ENCODE measurements at places on chromosomes 13 and 19.

GRCh38 chr19:53333066-53333462 is 485 bp upstream of the ZNF845 start:
- DNase-seq: peak; percentile 82

GRCh38 chr13:102333320-102334198 is 68.3 kb downstream of the FGF14 start:
- no peak for DNase-seq

GRCh38 chr19:2540646-2541454 is 64.9 kb downstream of the GADD45B start:
- DNase-seq: peak; percentile 98

DNA sequence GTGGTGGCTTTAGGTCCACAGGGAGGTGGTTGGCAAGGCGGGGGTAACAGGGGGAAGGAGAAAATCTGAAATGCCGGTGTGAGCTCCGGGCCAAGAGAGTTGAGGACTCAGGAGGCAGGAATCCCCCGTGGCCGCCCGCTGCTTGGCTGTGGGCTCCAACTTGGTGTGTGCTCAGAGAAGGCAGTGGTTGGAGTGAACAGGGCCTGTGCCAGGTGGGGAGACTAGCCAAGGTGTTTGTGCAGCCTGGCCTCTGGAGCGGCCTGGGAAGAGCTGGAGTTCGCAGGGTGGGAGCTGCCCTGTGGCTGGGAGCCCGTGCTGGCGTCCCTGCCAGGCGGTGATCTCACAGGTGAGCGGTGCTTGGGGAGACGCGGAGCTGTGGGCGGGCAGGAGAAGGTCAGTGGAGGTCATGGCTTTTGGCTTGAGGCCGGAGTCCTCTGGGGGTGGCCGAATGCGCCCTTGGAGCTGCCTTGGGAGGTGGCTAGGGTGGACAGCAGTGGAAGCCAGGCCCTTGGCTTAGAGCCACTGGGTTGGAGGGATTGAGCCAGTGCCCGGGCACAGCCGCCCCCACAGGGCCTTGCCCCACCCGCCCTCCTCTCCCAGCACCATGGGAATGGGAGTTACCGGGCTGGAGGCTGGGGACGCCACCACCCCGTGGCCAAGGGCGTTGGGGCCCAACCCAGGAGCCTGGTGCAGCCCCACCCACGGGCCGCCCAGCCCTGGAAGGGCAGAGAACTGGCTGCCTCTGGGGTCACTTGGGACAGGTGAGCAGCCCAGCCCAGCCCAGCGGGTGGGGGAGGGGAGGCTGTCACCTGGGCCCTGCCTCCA is 7.1 kb upstream of the CIRBP start:
- DNase-seq: peak; percentile 86

DNA sequence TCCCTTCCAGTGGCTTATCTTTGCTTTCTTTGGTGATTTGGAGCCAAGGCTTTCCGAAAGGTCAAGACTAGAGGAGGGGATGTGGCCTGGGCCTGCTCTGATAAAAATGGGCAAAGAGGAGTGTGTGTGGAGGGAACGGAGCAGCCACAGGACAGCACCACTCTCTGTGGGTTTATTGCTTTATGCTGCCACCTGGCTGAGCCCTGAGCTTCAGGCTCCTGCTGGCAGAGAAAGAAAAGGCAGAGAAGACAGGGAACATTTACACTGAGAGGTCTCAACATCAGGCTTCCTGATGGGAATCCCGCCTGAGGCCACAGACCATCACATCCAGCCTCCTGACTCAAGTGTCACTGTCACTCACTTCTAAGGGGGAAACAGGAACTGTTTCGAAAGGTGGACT is 9.2 kb upstream of the GSX1 start:
- DNase-seq: no peak

DNA sequence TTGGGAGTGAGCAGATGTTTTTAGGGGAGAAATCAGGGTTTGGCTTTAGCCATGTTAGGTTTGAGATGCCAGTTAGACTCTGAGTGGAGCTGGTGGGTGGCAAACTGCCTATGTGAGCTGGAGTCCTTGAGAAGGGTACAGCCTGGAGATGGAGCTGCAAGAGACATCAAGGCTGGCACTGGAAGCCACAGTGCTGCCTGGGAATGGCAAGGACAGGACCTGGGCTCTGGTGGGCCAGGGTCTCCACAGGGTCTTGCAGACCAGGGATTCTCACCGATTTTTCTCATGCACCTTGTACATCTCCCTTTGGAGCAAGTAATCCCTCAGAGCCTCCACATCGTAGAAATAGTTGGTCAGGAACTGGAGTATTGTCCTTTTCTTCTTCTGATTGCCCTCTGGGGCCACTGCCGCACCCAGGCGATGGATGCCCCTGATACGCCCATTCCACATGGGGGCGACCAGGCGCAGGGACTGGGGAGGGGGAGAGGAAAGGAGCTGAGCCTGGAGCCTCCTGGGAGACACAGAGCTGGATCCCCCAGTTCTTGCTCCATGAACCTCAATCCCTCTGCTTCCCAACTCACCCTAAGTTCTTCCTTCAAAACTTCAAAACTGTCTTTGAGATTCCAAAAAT is 1.7 kb downstream of the DMAC2 start:
- peak; percentile 38 for DNase-seq

DNA sequence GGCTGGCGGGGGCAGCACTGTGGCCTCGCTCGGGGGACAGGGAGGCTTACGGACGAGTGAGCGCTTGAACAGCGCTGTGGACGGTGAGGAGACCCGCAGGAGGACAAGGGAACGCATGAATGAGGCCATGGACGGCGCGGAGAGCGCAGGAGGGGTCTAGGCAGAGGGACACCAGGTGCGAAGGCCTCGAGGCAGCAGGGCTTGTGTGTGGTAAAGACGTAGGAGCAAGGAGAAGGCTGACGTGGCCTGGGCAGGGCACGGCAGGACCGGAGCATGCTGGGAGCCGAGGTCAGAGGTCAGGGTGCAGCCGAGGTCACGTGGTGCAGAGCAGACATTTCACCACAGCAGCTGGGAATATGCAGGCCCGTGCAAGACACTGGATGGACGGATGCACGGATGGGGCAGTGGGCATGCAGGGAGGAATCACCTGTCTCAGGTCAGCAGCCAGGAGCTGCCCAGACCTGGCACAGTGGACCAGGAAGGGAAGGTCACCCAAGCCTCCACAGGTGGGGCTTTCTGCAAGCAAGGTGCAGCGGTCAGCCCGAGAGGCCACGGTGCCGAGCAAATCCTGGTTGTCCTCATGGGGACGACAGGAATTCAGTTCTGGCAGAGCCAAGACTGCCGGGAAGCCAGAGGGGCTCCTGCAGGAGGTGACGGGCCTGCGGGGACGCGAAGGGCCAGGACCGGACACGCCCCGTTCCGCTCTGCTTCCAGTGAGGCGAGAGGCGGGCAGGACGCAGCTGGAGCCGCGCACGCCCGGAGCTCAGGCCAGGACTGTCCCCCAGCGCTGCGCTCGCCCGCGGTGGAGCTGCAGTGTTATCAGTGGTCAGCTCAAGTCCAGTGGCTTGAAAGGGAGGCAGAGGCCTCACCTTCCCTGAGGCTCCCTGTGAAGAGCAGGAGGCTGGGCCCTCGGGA is 72.2 kb downstream of the RASA3 start:
- no peak for DNase-seq

All from sigmoid colon (tissue), 7 donors.